ENCODE measurements at places on chromosomes 11 and 22.

DNA sequence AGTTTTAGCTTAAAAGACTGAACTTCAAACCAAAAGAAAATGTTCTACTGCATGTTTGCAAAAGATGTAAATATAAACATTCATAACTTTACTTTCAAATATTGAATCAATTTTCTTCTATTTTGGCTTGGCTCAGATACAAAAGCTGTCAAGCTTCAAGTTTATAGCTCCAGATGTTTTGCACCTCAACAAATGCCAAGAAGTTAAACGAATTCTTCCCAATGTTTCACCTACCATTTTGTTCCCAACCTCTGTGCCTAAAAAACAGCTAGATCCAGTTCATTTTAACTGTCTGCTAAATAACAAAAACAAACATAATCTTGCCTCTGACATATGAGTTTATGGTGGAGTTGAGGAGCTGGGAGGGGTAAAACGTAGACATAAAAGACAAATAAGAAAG, 76.5 kb downstream of the RAB30 start:
- no peak for DNase-seq

GRCh38 chr22:33659448-33659847, 260.8 kb downstream of the LARGE1 start:
- no peak for DNase-seq

- DNase-seq = no peak
Measured at GRCh38 chr22:40040927-40041326, 46.2 kb downstream of the FAM83F start.

- DNase-seq = no peak
Measured at GRCh38 chr11:105401269-105401809, 208.5 kb upstream of the GRIA4 start.

- DNase-seq = no peak
Measured at GRCh38 chr22:24035296-24035695, 24.2 kb downstream of the CABIN1 start.

DNA sequence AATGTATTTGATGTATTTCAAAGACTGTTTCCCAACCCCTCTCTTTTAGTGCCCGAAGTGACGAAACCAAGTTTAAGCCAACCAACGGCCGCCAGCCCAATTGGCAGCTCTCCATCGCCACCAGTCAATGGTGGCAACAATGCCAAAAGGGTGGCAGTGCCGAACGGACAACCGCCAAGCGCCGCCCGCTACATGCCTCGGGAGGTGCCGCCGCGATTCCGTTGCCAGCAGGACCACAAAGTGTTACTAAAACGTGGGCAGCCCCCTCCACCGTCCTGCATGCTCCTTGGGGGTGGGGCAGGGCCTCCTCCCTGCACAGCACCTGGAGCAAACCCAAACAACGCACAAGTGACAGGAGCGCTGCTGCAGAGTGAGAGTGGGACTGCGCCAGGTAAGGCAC, 84.1 kb downstream of the TNRC6B start:
- DNase-seq = no peak

GRCh38 chr11:92845390-92845789, 124.1 kb upstream of the MTNR1B start:
- DNase-seq = no peak

DNA sequence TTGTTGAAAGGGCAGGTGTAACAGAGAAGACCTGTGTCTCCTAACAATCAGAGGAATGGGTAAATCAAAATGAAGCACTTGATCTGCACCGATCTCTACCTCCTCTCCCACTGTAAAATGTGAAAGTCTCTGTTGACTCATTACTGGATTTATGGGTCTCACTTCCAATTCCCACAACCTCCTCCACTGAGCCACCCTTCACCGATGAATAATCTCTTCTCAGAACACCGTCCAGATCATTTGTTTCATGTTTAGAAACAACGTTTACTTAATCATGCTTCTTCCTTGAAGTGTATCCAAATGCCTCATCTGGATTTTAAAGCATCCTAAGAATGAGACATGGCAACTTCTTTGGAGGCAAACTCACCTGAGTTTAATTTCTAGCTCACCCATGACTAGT, 643.6 kb downstream of the ETS1 start:
- DNase-seq = no peak

DNA sequence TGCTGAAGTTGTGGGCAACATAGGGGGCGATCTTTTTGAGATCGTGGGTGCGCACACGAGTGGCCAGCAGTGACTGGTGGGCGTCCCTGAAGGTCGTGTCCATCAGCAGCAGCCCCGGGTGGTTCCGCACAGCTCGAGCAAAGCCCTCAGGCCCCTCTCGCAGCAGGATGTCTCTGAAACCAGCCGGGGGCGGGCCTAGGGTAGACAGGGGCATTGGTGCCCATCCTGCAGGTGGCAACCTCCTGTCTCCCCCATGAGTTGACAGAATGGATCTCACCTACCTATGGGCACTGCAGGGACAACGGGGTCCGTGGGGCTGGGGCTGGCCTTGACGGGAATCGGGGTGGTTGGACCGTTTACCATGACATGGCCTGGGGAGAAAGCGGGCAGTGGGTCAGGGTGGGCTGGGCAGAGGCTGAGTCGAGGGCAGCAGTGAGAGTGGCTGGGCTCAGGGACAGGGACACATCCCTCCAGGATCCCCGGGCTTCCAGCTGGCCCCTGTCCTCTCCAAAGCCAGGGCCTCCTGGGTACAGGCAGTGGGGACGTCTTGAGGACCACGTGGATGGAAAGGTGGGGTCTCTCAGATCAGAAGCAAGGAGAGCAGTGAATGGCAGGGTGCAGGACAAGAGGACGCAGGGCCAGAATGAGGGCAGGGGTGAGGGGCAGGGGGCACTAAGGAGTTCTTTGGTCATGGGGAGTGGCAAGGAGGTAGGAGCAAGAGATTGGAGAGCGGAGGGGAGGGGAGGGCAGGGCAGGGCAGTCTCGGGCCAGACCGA, 4.2 kb upstream of the LRFN4 start:
- no peak for DNase-seq
